ENCODE measurements at places on chromosomes 7 and 10.

DNA sequence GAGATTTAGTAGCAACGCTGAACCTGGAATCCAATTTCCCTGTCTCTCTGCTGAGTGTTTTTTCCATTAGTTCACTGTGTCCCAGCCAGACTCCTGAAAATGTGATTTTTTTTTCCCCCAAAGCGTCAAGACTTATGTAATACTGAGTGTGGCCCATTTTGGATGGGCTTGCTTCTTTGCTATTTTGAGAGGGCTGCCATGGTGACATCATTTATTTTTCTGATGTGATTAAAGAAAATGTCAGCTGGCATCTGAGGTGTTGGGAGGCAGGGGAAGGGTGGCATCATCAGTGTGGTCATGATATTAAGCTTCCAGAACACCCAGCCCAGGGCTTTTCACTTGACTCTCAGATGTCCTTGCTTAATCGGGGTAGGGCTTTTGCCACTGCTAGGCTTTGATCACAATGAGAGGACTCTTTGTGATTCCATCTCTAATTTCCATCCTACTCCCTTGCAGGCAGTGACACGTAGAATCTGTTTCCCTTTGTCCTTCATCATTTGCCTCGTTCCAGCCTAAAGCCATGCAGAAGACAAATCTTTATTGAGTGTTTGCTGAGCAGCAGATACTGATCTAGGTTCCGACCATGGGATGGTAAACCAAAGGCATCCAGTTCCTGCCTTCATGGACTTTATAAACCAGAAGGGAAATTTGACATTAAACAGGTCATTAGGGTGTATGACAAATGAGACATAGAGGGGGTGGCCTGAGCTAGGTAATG, 7.4 kb downstream of the ZNF365 start:
- DNase-seq: no peak

- no peak for DNase-seq
Measured at GRCh38 chr7:111678281-111678680, 116.0 kb upstream of the IMMP2L start.

- no peak for DNase-seq
Measured at GRCh38 chr10:117688358-117688757, 145.8 kb downstream of the EMX2 start.

DNA sequence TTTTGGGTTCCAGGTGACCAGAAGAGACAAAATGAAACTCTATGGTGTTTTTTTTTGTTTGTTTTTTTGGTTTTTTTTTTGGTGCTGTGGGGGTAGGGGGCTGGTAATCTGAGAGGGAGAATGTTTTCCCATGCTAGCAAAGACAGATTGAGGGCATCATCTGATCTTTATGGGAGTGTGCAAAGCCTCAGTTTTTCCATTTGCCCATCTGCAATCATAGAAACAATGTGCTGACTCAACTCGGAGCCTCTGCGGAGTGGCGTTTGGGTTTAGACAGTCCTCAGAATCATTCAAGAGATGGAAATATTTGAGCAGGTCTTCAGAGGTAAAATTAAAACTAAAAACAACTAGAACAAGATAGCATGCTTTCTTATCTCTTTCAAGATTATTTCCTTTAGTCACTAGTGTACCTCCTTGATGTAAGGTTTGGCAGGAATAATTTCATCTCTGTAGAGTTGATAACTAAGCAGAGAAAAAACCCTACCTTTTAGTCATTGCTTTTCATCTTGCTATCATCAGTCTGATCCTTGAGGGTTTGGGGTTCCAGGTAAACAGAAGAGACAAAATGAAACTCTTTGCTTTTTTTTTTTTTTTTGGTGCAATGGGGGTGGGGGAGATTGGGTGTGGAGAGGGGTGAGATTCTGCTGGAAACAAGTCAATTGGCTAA, 18.0 kb downstream of the CNNM2 start:
- no peak for DNase-seq

DNA sequence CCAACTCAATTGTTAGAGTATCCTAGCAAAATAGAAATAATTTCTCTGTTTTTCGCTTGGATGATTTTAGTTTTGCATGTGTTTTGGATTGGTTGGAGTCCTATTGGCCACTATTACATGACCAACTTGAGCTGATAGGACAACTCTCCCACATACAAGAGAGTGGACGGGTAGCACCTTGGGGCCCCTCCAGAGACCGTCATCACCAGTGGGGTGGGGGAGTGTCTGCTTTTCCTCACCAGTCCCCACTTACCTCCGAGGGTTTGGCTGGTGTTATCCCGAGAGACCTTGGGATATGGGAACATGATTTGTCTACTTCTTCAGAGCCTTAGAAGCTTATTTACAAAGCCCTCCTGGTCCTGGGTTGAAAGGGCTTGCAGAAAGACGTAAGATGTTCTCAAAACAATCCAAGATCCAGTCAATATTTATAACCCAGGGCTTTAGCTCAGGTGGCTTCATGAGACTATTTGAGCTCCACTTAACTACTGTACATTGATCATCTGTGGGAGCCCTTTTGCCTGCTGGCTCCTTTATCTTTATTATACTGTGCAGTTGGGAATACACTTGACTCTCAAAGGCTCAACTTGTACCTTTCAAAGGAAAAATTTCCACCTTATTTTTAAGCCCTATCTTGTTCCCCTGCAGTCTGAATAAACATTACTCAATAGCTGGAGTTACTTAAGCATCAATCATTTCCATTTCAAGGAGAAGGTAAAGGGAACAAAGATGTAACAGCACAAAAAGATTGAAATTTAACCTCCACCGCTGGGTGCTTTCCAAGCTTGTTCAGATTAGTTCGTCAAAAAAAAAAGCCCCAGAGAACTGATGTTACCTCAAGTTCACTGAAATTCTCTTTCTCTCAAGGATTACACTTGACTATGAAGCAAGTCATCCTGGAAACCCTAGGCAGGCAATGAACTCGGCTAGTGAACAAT, 119.7 kb downstream of the WDR11 start:
- no peak for DNase-seq

DNA sequence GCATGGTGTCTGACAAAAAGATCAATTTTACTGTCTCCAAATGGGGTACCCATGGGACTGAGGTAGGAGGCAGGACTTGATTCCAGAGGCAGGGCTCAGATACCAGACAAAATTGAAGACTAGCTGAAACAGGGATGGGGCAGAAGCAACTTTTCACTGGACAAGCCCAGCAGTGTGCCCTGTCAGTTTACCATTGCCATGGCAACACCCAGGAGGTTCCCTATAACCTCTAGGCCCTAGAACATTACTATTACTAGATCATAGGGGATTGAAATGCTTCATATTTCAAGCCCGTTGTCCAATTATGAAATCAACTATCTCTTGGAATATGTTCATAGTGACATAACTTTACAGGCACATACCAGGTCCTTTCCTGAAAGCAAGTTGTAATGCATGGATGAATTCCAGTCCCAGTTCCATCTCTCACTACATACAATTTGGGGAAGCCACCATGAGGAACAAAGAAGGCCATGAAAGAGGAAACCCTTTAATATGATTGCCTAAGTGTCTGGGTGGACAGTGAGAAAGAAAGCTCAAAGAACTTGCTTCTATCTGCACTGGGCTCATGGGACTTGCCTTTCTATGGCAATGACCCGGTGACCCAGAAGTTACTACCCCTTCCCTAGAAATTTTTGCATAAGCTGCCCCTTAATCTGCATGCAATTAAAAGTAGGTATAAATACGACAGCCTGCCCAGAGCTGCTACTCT, 557.9 kb downstream of the KCNMA1 start:
- no peak for DNase-seq

DNA sequence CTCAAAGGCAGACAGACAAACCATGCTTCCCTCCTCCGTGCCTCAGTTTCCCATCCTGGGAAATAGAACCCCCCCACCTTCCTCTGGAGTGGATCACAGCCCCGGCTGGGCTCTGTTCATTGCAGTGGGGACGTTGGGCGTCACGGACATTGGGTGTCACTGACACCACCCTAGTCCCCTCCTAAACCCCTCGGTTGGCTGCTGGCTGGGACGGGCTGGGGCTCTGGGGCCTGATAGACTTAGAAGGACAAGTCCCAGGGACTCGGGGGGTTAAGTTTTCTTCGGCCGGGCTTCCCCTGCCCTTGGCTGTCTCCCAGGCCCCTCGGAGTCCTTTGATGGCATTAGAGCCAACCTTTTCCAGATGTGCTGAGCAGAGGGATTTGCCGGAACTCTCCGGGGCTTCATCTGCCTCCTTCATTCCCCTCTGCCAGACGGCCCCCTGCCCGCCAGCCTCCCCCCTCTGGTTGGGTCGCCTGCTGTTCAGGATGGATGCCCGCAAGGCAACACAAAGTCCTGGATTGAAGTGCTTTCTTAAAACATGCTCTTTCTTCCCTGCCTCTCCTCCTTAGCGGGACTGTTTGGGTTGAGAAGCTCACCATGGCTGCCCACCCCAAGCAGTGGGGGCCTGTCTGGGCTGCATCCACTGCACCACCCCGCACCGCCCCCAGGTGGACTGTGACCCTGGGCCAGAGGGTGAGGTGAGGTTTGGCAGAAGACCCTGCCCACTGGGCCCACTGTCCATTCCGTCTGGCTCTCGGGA, 73.0 kb downstream of the COL26A1 start:
- DNase-seq: no peak

- no peak for DNase-seq
Measured at GRCh38 chr7:56083150-56083785, 9.5 kb downstream of the PHKG1 start.
